ENCODE measurements at places on chromosomes 1 and 21.

DNA sequence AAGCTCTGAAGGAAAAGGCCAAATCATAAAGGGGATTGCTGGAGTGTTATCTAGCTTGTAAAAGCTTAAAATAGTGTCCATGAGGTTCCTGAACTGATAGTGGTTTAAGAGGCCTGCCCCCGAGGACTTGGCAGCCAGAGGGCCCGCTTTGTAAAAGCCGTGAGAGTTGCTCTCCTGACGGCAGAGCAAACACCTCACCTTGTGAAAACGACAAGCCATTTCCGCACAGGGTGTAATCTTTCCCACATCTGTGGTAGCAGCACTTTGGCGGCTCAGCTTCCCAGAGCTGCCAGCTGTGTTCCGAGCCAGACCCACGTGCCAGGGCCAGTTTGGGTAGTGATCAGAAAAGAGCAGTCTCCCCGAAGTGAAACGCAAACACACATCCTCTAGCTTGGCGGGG lies 37.0 kb downstream of the SERBP1 start:
- DNase-seq, result no peak

DNA sequence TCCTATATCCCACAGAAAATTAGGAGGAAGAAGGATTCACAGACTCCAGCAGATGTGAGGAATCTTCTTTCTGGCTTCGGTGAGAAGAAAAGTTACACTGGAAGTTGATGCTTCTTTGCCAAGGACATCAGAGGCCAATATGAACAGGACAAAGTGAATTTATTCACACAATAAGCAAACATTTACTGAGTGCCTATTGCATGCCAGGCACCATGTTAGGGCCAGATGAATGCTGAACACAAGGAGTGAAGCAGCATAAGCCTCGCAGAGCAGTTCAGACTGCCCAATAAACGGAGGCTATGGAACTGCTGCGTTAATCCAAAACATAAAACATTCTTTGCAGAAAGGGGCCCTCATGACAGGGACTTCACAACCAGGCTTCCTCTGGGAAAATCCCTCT lies 114.6 kb downstream of the LMX1A start:
- no peak for DNase-seq

- no peak for DNase-seq
Observed at GRCh38 chr1:55504306-55504731, 289.2 kb upstream of the USP24 start.

DNA sequence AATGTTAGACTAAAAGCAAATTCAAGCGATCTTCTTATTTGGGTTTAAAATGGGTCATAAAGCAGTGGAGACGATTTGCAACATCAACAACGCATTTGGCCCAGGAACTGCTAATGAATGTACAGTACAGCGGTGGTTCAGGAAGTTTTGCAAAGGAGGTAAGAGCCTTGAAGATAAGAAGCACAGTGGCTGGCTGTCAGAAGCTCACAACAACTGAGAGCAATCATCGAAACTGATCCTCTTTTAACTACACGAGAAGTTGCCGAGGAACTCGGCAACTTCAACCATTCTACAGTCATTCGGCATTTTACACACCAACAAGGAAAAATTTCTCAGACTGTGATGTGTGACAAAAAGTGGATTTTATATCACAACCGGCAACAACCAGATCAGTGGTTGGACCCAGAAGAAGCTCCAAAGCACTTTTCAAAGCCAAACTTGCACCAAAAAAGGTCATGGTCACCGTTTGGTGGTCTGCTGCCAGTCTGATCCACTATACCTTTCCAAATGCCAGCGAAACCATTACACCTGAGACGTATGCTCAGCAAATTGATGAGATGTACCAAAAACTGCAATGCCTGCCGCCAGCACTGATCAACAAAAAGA lies 47.9 kb downstream of the ASH1L start:
- DNase-seq, result no peak

DNA sequence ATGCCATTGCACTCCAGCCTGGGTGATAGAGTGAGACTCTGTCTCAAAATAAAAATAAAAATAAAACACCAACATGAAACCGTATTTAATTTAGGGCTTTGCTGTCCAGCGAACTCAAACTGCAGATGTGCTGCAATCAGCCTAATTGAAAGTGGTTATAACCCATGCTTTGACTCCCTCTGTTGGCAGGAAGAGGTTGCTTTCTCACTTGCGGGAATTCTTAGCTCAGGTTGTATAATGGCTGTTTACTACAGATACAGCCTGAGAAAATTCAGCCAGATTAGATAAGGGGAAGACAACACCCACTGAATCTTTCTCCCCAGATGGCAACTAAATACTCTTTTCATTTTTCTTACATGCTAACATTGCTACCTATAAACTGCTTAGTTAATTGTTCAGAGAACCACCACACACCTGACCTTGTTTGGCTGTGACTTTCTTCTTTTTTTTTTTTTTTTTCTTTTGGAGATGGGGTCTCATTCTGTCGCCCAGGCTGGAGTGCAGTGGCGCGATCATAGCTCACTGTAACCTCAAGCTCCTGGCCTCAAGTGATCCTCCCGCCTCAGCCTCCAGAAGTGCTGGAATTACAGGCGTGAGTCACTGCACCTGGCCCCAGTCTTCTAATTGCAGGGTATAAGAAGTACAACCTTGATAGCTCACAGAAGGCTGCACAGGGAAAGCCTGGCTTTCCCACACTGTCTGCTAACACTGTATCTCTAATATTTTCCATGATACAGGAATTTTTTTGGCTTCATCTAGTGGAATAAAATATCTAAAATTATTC lies 34.6 kb downstream of the DNTTIP2 start:
- no peak for DNase-seq

GRCh38 chr1:186671136-186671825 lies 8.9 kb downstream of the PTGS2 start:
- no peak for DNase-seq

DNA sequence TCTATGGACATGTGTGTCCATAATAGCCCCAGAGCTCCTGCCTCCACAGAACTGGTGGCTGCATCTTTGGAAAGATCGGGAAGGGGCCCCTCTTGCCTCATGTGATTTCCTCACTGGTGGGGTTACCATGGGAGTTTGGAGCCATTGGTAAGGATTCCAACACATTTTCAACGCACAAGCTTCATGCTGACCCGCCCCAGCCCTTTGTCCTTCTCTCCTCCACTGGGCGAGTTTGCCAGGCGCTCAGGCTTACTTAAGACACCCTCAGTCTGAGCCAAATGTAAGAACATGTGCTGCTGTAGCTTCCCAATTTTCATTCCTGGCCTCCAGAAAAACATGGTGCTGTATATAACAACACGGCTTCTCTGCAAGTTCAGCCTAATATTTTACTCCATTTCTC lies 72.4 kb downstream of the ATP5PO start:
- DNase-seq, result peak; percentile 85

- no peak for DNase-seq
Observed at GRCh38 chr1:216005916-216006315, 417.3 kb downstream of the USH2A start.

DNA sequence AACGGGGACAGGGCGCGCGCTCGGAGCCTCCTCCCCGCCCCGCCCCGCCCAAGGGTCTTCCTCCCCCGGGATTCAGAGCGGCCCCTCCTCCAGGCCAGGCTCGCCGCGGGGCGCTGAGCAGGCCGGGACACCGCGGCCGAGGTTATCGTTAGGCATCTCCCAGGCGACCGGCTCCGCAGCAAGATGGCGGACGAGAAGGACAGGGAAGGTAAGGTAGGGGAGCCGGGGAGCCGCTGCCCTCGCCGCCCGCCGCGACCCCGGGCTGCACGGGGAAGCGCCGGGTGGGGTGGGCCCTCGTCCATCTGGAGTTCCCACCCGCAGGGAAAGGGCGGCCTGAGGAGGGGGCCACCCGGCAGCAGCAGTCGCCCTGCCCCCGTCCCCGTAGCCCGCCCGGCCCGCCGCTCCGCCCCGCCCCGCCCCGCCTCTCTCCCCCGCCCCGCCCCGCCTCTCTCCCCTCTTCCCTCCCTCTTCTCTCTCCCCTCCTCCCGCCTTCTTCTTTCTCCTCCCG lies 105.9 kb upstream of the HNRNPU start:
- peak; percentile 93 for DNase-seq

- DNase-seq, result no peak
Observed at GRCh38 chr1:3058263-3059030, 10.6 kb upstream of the PRDM16 start.

GRCh38 chr21:41769933-41770332 lies 3.1 kb upstream of the RIPK4 start:
- DNase-seq, result no peak

DNA sequence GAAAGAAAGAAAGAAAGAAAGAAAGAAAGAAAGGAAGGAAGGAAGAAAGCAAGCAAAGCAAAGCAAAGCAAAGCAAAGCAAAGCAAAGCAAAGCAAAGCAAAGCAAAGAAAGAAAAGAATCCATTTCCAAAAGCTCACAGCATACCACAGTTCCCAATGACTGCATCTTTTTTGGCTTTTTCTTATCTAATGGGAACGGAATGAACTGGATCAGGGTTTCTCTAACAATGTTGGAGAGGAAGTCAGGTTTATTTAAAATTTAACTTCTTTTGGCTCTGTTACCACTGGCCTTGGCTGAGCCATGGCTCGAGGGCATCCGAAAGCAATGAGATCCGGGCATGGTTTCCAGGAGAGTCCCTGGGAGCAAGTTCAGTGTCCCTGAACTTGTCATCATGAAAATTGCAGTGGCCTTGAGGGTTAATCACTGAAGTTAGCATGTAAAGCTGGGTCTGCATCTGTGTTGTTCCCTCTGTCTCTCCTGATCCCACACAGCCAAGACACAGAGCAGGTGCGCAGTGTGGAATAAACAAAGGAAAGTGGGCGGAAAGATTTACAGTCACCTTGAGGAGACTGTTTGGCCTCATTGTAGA lies 34.6 kb upstream of the CTPS1 start:
- no peak for DNase-seq

GRCh38 chr1:36905941-36906340 lies 128.4 kb downstream of the GRIK3 start:
- DNase-seq, result no peak

DNA sequence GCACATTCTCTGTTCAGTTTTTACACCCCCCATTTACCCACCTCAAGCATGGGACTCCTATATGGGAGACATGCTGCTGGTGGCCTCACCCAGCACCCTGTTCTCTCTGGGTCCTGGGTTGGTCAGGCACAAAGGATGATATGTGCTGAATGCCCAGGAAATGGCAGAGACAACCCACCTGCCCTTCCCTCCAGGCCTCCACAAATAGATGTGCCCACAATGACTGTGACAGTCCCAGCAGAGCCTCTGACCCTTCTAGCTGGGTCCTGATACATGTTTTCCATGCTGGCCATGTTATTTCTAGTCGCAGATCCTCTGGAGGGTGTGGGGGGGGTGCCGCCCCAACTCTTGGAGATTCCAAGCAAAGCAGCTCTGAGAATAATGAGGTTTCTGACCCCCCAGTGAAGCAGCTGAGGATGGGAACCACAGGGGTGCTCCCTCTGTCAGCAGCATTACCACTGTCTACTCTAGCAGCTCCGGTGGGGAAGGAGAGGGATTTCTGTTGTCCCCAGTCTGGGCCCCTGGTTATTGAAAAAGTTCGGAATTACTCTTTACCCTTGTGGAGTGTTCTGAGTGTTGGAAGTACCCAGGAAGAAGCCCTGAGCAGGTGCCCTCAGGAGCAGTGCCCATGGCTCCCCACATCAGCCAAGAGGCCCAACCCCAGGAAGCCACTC lies 1.2 kb upstream of the CCDC28B start:
- DNase-seq, result no peak

GRCh38 chr1:220431554-220432239 lies 96.2 kb upstream of the MARK1 start:
- no peak for DNase-seq

GRCh38 chr1:117609471-117609911 lies 3.6 kb downstream of the TENT5C start:
- DNase-seq, result peak; percentile 81

- DNase-seq, result peak; percentile 82
Observed at GRCh38 chr1:156118177-156118868, 3.8 kb downstream of the LMNA start.

DNA sequence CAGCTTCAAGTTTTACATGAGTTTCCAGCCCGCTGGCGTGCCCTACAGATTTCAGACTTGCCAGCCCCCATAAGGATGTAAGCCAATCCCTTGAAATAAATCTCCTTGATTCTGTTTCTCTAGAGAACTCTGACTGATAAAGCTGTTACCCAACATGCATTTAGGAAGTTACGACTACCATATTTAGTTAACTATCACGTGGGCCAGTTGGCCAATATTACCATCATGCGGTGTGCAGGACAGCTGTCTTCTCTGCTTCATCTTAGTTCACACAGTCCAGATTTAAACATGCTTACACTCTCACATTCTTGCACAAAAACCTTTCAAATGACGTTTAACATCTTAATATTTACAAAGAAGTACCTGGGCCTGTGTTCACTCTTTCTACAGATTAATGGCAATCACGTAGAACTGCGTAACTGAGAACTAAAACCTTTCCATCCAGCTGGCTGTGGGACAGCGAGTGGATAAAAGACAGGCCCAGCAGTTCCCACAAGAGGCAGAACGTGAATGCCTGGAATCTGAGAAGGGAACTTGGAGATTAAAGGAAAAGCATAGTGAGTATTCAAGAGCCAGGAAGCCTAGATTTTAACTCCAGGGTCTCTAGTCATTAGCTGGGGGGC lies 20.8 kb downstream of the FAM177B start:
- DNase-seq, result no peak

DNA sequence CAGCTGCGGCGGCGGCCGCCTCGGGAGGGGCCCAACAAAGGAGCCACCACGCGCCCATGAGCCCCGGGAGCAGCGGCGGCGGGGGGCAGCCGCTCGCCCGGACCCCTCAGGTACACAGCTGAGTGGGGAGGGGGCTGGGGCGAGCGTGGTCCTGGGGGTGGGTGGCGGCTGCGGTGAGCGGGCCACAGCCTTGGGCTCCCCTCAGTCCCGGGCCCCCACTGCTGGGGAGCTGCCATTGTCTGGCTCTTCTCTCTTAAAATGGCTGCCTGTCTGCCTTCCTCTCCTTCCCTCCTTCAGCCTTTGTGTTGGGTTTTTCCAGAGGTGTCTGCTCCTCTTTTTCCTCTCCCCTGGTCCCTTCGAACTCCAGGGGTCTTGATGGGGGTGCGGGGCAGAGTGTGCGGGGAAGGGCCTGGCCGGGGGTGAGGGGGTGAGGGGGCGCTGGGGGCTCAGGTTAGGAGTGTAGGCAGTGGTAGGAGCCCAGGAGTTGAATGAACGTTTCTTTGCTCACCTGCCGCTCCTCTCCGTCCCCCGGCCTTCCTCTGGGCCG lies 1.7 kb downstream of the ARID1A start:
- no peak for DNase-seq

- DNase-seq, result no peak
Observed at GRCh38 chr1:154533952-154534844, 24.3 kb downstream of the UBE2Q1 start.

GRCh38 chr1:207006914-207007313 lies 25.6 kb downstream of the C1orf116 start:
- DNase-seq, result no peak

DNA sequence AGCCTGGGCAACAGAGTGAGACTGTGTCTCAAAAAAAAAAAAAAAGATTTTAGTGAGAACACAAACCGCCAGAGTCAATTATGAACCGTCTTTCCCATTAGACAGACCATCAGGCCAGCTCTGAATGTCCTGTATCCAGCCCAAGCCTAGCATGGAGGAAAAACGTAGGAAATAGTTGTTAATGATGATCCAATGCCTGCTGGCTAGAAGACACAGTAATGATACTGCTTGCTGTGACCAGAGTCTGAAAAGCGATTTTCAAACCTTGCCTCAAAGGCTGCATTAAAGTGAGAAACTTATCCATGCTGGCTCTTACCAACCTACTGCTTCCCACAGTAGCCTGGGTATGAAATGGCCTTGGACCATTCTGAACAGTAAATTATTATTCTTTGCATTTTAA lies 17.0 kb downstream of the COA7 start:
- DNase-seq, result no peak

GRCh38 chr1:182107209-182107608 lies 45.7 kb upstream of the ZNF648 start:
- no peak for DNase-seq

- no peak for DNase-seq
Observed at GRCh38 chr1:205612556-205612955, 19.3 kb downstream of the ELK4 start.
